Osteocyte (in vitro differentiated cells): ENCODE measurements at places on chromosomes 1 and 21.

GRCh38 chr1:160068225-160068624 lies 1.7 kb downstream of the KCNJ10 start:
- peaks cover 7% of the 10 kb centered on the region for H3K4me1 ChIP-seq
- H3K4me3 ChIP-seq, result no peak overlapping the region
- no peaks in the 10 kb centered on the region for H3K36me3 ChIP-seq
- peaks cover 83% of the 10 kb centered on the region for H3K27me3 ChIP-seq
- no peak overlapping the region for H3K27ac ChIP-seq
- DNase-seq, result no peak

GRCh38 chr1:14140831-14141401 lies 440.9 kb downstream of the PRDM2 start:
- H3K27ac ChIP-seq, result no peak overlapping the region
- no peaks in the 10 kb centered on the region for H3K27me3 ChIP-seq
- H3K36me3 ChIP-seq, result no peaks in the 10 kb centered on the region
- no peak for DNase-seq

- no peak overlapping the region for H3K4me3 ChIP-seq
- peaks cover 11% of the 10 kb centered on the region for H3K27me3 ChIP-seq
- H3K4me1 ChIP-seq, result no peaks in the 10 kb centered on the region
These were observed 51.2 kb upstream of the NFASC start for GRCh38 chr1:204819495-204819894.

GRCh38 chr1:212451416-212452322 lies 18.9 kb downstream of the NENF start:
- H3K27ac ChIP-seq, result no peak overlapping the region
- no peak overlapping the region for H3K4me3 ChIP-seq
- no peak for DNase-seq
- H3K27me3 ChIP-seq, result no peaks in the 10 kb centered on the region

DNA sequence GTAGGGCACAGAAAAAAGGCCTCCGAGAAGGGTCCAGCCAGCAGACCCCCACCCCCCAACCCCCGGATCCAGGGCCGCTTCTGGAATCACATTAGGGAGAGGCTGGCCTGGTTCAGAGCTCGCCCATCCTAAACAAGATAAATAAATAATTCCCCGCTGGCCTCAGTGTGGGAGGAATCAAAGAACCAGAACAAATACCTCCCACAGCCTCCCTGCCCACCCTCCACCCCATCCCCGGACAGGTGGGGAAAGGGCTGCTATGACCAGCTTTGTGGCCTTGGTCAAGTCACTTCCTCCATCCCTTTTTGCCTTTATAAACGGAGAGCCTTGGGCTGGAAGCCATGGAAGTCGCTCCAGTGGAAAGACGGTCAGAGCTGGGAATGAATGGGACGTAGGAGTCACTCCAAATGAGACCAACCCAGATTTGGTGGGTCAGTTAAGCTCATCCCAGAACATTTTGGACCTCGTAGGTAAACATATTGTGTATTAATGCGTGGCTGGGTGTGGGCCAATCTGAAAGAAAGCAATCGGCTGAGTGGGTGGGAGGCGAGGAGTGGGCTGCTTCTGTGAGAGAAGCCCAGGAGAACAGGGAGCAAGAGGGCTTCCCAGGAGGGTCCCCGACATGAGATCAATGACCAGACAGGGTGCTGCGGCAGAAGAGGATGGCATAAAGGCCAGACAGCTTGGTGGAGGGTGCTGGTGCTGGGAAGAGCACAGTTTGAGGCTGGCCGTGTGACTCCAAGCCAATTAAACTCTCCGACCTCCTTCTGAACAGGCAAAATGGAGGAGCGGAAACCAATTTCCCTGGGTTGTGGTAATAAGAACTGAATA lies 63.3 kb downstream of the MEF2D start:
- DNase-seq, result no peak
- H3K27me3 ChIP-seq, result peaks cover 91% of the 10 kb centered on the region
- peaks cover 3% of the 10 kb centered on the region for H3K36me3 ChIP-seq
- no peak overlapping the region for H3K27ac ChIP-seq
- H3K4me3 ChIP-seq, result no peak overlapping the region

DNA sequence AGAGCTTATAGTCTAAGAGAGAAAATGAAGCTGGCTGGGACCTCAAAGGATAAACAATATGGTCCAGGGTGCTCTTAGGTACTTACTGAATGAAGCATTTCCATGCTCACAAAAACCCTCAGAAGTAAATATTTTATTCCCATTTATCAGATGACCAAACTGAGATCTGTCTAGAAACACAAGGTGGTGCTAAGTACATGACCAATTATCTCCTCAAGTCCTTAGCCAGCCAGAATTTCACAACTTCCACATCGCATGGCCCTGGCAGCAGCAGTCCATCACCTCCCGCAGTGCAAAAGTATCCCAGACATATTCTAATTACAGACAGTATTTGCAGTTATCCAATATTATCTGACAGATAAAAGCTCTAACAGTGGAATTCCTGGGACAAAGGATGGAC lies 321.7 kb upstream of the PROX1 start:
- H3K4me3 ChIP-seq, result no peak overlapping the region
- H3K27ac ChIP-seq, result no peak overlapping the region
- no peaks in the 10 kb centered on the region for H3K4me1 ChIP-seq
- H3K27me3 ChIP-seq, result no peaks in the 10 kb centered on the region

DNA sequence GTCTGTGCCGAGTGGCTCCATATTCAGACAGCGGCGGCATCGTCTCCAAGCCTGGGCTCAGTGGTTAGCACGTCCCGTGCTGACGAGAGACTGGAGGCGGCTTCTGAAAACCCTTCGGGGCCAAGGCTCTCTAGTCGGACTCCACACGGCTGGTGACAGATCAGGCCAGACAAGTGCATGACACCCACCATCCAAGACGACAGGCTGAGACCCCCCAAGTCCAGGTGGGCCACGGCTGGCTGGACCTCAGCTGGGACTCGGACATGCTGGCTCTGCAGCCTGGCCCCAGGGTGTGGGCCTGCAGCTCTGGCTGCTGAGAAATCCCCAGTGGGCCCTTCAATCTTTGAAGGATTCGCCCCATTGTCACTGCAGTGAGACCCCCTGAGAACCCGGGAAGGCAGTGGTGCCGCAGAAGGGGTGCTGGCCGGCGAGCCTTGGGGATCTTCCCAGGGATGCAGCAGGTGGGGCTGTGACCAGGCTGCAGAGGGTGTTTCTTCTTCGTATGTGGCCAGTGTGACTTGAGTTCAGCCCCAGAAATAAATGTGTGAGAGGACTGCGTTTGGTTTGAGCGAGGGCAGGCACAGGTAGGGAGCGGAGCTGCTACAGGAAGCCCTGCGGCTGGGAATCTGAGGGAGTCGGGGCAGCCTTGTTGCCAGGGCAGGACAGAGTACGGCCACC lies 15.9 kb upstream of the SLC19A1 start:
- DNase-seq, result no peak
- H3K36me3 ChIP-seq, result no peaks in the 10 kb centered on the region
- peaks cover 31% of the 10 kb centered on the region for H3K27me3 ChIP-seq
- H3K4me1 ChIP-seq, result peaks cover 19% of the 10 kb centered on the region
- no peak overlapping the region for H3K4me3 ChIP-seq

DNA sequence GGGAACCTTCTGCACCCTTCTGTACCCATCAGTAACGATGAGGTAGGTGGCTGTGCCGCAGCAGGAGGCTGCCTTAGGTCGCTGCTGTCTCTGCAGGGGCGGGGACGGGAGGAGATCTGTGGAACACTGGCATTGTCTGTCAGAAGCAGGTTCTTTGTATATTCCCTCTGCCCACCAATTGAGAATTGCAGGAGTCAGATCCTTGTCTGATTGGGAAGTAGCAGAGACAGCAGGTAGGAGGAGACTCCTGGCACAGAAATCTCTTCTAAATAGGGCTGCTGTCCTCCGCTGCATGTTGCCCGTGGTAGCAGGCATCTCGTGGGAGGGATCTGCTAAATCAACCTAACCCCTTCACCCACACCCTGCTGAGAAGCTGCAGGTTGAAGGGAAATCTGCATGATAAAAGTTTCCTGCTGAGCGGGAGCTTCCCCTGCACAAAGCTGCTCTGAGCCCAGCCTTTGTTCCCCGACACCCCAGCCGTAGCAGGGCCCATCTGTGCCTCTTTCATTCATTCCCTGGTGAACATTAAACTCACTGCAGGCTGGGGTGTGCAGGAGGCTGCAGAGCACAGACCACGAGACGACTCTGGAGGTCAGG lies 15.9 kb downstream of the SARS1 start:
- H3K27ac ChIP-seq, result no peak overlapping the region
- H3K4me1 ChIP-seq, result no peaks in the 10 kb centered on the region
- no peak overlapping the region for H3K4me3 ChIP-seq
- H3K27me3 ChIP-seq, result no peaks in the 10 kb centered on the region
- peaks cover 62% of the 10 kb centered on the region for H3K36me3 ChIP-seq
- no peak for DNase-seq

DNA sequence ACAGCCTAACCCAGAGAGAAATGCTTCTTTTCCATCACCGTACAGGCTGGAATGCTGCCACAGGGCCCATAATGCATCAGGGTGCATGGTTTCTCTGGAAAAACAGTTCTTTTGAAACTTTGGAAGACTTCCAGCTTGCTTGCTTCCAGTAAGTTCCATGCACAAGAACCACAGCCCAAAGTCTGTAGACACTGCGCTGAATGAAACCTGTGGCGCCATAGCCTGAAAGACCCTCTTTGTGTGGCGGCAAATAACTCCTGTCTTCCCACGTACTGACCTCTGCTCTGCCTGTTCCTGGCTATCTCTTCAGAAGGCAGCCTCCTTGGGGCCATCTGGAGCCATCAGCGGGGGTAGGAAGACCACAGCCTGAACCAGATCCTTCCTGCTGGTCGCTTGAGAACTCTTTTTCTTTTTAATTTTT lies 15.1 kb downstream of the MIIP start:
- peaks cover 2% of the 10 kb centered on the region for H3K4me1 ChIP-seq
- H3K27me3 ChIP-seq, result no peaks in the 10 kb centered on the region
- no peak overlapping the region for H3K4me3 ChIP-seq
- no peak for DNase-seq

DNA sequence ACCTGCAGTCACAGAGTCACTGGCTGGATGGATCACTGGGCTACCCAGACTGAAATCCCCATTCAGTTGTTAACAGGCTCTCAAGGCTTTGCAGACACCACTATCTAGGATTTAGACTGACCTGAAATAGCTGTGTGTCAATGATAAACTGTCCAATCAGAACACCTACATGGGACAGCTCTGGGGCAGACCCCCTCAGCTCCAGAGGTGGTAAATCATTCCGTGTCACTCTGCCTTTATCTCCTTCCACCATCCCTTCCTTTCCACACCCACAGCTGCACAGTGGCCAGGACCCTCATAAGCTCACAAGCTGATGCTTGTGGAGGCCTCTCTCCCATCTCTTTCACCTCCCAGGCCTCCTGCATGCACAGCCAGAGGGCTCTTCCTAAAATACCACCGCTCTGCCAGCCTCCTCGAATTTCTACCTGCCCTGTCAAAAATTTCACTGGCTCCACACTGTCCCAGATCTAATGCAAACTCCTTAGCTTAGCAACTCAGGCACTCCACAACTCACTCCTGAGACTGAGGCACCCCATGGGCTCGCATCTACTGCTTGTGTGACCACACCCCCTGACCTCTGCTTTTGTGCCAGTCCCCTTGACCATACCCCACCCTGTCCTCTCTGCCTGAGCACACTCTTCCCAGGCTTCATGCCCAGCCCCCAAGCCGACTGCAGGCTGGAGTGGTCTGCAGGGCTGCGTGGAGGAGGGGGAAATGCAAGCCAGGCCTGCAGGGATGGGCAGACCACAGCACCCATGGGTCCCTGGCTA lies 5.8 kb downstream of the CAPZB start:
- peaks cover 69% of the 10 kb centered on the region for H3K4me1 ChIP-seq
- H3K36me3 ChIP-seq, result peaks cover 6% of the 10 kb centered on the region
- H3K27ac ChIP-seq, result no peak overlapping the region

DNA sequence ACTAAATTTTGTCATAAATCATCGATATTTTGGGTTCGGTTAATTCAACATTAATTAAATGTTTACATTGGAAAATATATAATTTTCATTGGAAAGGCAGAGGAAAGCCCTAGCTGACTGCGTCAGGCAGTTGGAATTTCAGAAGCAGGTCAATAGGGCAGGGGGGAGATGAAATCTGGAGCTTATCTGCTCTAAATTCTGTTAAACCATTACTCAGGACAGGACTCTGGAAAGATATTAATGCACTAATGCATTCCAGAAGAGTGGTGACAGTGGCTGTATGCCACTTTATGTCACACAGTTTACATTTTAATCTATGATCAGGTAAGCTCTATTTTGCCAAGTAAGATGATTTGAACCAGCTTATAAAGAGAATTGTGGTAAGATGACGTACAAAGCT lies 153.0 kb upstream of the B3GALT2 start:
- H3K36me3 ChIP-seq, result peaks cover 2% of the 10 kb centered on the region
- no peaks in the 10 kb centered on the region for H3K27me3 ChIP-seq
- peaks cover 53% of the 10 kb centered on the region for H3K4me1 ChIP-seq
- H3K4me3 ChIP-seq, result no peak overlapping the region
- no peak overlapping the region for H3K27ac ChIP-seq

DNA sequence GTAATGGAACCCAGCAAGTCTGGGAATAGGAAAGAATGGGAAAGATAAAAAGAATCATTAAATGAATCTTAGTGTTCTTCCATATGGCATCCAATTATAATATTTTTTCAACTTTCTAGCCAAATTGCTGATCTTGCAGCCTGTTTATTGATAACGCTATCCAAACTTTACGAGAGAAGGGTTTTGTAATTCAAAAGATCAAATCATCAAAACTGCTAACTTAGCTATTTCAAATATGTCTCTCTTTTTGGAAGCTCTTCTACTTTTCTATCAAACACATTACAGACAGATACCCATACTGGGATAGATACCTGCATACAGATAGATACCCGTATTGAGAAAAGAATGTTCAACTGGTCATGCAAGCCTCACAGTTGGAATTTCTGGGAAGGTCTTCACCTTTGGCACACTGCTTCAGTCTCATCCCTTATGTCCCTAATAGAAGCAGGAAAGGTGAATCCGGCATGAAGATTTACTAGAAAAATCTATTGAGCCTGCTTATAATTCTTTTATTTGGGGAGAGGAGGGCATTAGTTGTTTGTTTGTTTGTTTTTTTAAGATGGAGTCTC lies 75.0 kb upstream of the EXO1 start:
- H3K4me3 ChIP-seq, result no peak overlapping the region
- no peaks in the 10 kb centered on the region for H3K36me3 ChIP-seq
- H3K27me3 ChIP-seq, result no peaks in the 10 kb centered on the region
- H3K4me1 ChIP-seq, result peaks cover 15% of the 10 kb centered on the region

DNA sequence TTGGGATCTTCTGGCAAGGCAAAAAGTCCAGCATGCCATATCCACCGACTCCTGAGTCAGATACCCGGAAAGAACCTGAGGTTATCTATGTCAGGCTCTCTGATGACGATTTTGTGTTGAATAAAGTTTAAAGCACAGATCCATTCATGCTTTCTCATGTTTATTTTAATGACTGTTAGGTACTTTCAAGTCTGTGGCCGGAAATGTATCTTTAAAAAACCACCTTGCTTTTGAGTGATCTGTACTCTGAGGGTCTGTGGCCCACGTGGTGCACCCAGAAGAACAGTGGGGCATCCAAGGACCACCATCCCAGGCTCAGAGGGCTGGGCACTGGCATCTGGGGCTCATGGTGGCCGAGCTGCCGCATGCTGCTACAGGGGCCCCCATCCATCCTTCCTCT lies 30.1 kb upstream of the VASH2 start:
- no peak overlapping the region for H3K27ac ChIP-seq
- H3K4me3 ChIP-seq, result no peak overlapping the region
- peaks cover 15% of the 10 kb centered on the region for H3K27me3 ChIP-seq
- H3K36me3 ChIP-seq, result no peaks in the 10 kb centered on the region
- DNase-seq, result no peak

- no peak overlapping the region for H3K27ac ChIP-seq
- H3K36me3 ChIP-seq, result no peaks in the 10 kb centered on the region
- no peak overlapping the region for H3K4me3 ChIP-seq
- H3K4me1 ChIP-seq, result no peaks in the 10 kb centered on the region
- DNase-seq, result no peak
- H3K27me3 ChIP-seq, result peaks cover 30% of the 10 kb centered on the region
These were observed 301.6 kb downstream of the HLX start for GRCh38 chr1:221180704-221181368.
